ENCODE measurements at places on chromosomes 11 and 22.

DNA sequence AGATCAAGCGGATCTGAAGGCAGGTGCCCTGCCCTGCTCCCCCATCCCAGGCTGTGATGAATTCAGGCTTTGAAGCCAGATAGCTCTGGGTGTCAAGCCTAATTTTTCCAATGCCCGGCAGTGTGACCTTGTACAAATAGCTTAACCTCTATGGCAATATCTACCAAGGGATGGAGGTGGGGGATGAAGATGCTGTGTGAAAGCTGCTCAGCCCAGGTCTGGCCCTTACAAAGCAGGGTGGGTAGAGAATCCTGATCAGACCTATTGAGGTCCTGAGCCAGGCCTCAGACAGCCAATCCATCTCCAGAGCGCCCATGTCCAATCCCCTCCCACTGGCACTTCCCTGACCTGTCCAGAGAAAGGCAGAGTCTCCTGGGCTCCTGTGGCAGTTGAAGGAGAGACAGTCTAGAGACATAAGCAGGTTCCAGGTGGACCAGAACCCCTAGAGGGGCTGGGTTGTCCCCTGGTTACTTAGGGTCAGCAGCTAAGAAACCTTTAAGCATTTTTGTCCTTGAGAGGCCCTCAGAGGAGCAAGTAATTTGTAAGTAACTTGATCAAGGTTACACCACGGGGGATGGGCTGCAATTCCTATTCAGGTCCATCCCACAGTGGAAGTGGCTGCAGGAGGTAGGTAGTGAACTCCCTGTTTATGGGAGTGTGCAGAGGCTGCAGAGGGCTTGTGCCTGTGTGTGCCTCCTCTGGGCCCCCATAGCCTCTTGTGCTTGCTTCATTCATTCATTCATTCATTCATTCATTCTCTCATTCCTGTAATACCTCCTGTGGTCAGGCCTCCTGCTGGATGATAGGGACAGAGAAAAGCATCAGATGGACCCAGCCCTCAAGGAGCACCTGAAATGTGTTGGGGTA lies 10.4 kb downstream of the P2RY2 start:
- DNase-seq = no peak

GRCh38 chr22:31829505-31829904 lies 75.7 kb downstream of the DEPDC5 start:
- DNase-seq = peak; percentile 34

DNA sequence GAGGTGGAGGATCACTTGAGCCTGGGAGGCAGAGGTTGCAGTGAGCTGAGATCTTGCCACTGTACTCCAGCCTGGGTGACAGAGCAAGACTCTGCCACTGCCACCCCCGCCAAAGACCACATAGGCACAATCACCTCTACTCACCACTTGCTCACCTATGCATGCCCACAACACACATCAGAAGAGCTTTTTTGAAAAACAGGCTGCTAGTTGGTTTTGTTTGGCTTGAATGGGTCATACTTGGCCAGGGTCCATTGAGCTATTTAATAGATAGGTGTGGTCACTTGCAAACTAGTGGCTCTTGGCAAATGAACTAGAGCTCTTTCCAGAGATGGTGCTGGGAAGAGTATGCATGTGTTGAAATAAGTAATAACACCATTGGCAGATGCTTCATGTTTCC lies 80.1 kb downstream of the EMSY start:
- no peak for DNase-seq

DNA sequence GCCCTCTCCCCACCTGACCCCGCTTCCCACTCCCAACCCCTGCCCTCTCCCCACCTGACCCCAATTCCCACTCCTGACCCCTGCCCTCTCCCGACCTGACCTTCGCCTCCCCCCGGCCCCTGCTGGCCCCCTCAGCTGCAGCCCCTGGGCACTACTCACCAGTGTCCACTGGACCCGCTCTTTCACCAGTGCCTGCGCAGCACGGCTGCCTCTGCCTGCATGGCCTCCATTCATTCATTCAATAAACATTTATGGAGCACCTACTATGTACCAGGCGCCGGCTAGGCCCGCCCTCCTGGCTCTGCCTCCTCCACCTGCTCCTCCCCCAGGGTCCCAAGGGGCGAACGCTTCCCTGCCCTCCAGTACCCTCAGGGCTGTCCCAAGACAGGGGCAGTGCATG lies 42.6 kb downstream of the ELFN2 start:
- no peak for DNase-seq

GRCh38 chr11:131691181-131692041 lies 321.0 kb downstream of the NTM start:
- DNase-seq = peak; percentile 71

GRCh38 chr11:126585774-126586491 lies 230.4 kb downstream of the ST3GAL4 start:
- DNase-seq = no peak

DNA sequence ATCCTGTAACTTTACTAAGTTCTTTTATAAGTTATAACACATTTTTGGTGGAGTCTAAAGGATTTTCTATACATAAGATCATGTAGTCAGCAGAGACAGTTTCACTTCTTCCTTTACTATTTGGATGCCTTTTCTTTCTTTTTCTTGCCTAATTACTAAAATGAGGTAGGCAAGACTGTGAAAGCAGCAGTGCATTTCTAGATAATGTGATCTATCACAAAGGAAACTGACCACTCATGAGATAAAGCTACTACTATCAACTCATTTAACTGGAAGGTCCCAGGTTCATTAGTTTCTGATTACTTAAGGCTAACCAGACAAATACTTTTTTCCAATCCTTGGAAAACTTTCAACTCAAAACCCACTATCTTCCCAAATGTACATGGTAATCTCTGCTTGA lies 196.2 kb upstream of the E2F8 start:
- DNase-seq = no peak

DNA sequence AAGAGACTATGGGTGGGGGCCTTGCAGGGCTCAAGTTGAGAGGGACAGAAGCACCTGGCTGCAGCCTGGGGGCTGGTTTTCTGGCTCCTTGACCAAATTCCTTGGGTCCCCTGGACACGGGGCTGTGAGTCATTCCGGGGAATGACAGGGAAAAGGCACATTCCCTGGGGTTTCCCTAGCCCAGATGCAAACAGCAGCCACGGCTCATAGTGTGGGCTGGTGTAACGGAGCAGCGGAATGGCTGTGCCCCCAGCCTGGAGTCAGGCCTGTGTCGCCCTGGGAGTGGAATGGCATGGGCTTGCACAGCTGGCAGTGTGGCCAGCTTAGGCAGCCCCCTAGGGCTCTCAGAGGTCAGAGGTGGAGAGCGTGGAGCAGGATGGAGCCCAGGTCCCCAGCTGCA lies 77.6 kb upstream of the KCNQ1OT1 start:
- no peak for DNase-seq

DNA sequence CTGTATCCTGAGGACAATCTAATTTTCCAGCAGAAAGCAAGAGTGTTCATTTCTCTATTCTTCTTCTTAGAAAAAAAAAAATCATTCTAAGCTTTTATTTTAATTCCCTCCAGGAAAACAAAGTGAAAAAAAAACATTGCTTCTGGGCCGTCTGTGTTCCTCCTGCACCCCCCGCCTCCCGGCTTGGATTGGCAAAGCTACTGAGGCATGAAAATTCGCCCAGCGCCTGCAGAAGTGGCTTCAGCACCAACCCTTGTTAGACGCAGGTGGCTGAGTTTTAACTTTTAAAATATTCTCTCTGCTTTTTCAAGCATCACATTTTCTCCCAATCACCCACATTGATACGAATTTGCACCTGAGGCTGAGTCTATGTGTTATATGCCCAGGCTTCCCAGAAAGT lies 401.6 kb downstream of the BRD1 start:
- no peak for DNase-seq

DNA sequence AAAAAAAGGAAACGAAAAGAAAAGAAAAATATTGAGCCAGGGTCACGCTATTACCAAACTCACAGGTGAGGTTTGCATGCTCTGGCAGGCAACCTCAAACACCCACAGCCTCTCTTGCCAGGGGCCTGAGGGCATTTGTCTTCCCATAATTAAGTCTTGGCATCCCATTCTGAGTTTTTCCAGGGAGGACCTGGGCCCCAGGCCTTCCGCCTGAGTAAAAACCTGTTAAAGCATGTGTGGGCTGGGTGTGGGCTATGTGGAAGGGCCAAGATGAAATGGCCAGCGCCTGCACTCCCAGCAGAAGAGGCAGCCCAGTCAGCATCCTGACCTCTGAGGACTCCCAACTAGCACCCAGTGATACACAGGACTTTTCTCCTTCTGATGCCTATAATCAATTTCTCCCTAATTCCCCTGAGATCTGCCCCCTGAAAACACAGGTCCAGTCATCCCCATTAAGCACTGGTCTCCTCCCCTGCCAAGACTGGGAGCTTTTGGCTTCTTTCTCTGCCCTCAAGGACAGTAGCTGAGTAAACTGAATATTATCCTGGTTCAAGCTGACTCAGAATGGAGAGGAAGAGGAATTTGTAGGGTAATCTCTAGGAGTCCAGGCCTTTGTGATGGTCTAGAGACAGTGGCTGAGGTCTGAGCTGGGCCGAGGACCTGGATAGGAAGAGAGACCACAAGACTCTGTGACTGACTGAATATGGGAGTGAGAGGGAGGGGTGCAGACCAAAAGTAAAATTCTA lies 35.6 kb upstream of the ACER3 start:
- no peak for DNase-seq

DNA sequence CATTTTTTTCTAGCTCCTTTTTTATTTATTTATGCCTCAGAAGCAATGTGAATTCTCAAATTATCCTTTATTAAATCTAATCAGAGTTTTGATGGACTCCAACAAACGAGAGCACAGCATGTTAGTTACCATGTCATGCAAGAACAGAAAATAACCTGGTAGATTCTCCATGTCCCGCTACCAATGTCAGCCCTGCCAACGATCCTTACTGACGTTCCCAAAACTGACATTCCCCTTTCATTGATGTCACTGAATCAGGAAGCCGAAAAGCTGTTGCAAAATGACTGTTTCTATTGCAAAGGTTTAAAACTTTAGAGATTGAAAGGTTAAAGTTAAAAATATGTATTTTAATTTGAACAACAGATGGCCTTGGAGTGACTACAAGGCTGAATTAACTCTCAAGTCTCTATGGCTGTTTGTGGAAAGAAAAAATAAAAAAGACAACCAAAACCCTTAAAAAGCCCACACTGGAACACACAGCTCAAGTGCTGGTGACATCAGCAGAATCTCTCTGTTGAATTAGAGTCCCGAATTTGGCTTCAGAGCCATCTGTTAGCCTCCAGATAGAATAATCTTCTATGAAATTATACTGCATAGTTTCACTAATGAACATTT lies 96.8 kb downstream of the BDNF start:
- no peak for DNase-seq

DNA sequence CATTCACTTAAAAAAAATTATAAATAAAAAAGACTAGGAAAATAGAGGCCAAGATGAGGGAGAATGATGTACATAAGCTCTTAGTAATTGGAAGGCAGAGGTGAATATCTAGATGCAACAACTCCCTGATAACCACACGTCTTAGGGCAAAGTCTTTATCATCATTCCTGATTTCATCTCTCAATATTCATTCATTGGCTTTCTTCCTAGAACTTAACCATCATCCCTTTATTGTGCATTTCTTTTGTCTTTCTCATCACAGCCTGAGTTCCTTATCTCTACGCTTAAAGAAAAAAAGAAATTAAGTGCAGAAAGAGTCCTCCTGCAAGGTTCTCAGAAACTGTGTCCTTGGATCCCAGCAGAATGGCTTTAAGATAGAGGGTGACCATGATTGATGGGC lies 23.2 kb upstream of the FLI1 start:
- DNase-seq = no peak

- DNase-seq = no peak
These were observed 26.7 kb downstream of the INSC start for GRCh38 chr11:15141381-15141780.

- DNase-seq = peak; percentile 87
These were observed 3.2 kb downstream of the ARVCF start for GRCh38 chr22:20013382-20013871.

DNA sequence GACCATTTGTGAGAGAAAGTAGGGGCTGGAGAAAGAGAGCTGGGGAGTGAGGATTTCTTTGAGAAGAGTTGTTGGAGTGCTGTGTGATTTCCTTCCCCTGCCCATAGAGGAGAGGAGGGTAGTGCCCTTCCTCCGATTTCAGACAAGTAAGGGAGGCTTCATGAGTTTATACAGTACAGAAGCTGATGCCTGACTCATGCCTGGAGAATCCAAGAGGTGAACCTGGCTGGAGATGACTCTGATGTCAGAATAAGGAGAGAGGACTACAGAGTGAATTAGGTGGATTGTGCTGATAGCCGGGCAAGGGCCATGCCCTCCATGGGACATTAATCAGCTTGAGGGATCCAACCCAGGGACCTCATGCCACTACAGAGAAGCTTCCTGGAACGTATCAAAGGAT lies 91.6 kb downstream of the FAR1 start:
- DNase-seq = no peak

- DNase-seq = no peak
These were observed 78.6 kb upstream of the SHANK2 start for GRCh38 chr11:71330996-71331395.

- peak; percentile 16 for DNase-seq
These were observed 112.3 kb downstream of the TMPRSS5 start for GRCh38 chr11:113593698-113594308.

- no peak for DNase-seq
These were observed 53.7 kb downstream of the CDON start for GRCh38 chr11:126008956-126009355.
